ENCODE measurements at places on chromosomes 12 and 14.

DNA sequence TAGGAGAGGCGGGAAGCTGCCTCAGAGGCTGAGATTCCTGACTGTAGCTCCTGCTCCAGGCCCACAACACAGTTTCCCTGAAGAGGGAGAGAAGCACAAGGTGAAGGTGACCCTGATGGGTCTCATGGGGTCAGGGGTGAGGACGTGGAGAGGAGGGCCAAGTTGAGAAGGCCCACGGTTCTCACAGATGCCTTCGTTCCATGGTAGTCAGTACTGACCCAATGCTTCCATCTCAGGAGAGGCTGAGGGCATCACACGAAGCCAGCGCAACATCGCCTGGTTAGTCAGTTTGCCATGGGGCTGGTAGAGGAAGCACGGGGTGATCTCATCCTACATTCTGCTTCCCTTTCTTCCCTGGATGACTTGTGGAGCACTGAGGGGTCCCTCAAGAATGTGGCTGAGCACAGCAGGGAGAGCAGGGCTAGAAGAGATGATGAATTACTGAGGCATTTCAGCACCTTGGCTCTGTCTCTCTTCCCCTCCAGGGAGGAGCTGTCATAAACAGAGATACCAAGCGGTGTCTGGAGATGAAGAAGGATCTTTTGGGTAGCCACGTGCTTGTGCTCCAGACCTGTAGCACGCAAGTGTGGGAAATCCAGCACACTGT, 51.9 kb downstream of the GALNT8 start:
- no peak for DNase-seq

- DNase-seq = no peak
Measured at GRCh38 chr12:26727482-26728204, 105.4 kb downstream of the ITPR2 start.

- no peak for DNase-seq
Measured at GRCh38 chr12:130924966-130925665, 28.6 kb upstream of the ADGRD1 start.

GRCh38 chr12:79438480-79439174, 252.1 kb downstream of the PAWR start:
- no peak for DNase-seq

- DNase-seq = no peak
Measured at GRCh38 chr12:49260571-49261363, 4.1 kb upstream of the TUBA1C start.

DNA sequence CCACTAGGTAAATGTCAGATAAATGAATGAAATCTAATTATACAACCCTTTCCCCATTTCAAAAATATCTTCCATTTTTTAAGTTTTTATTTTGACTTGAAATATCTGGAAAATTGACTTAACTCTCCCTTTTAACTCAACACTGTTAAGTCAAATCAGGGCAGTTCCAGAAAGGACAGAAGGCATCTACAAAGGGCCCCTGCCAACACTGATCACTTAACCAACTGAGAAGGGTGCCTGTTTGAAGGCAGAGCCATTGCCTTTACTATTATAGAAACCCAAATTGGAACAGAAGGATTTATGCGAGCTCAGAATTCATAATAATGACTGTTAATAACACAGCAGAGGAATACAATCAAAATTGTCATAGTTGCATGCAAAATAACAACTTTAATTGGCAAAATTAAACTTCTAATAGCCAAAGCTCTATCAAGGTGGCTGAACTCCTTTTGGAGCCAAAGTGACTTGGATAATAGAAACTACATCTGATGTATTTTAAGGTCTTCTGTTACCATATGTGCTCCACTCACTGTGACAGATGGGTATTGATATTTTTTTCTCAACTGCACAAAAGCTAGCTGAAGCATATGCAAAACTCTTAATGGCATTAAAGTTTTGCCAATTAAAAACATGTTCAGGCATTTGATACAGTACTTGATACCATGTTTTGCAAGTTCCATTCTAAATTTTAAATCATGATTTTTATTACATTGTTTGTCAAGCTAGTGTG, 383.8 kb downstream of the NOVA1 start:
- no peak for DNase-seq

- no peak for DNase-seq
Measured at GRCh38 chr12:30211743-30212142, 428.0 kb upstream of the TMTC1 start.
